ENCODE measurements at places on chromosomes 7 and 10. TPM values are rescaled to one million over a fixed set of nuclear protein-coding genes. Genes with fewer than 3 reads are reported as not detected.
A peak's percentile ranks its signal among the peaks of the same experiment; 100 is the strongest.

Gene UTF1
- 0.18 TPM for total RNA-seq

Gene PLEKHS1
- not detected for total RNA-seq

Gene PVRIG
- total RNA-seq, result not detected

Gene ECD
- total RNA-seq, result 35.6 TPM

Gene VPS37D
- 3.6 TPM for total RNA-seq

Gene IMMP2L
- total RNA-seq, result 13.9 TPM

Gene MINDY4
- 3.8 TPM for total RNA-seq

Gene GNGT1
- total RNA-seq, result not detected

Gene HMX2
- total RNA-seq, result not detected

Gene MKRN1
- 95.7 TPM for total RNA-seq

GRCh38 chr10:30999070-30999712 is 32.5 kb downstream of the ZNF438 start:
- no peak for DNase-seq

DNA sequence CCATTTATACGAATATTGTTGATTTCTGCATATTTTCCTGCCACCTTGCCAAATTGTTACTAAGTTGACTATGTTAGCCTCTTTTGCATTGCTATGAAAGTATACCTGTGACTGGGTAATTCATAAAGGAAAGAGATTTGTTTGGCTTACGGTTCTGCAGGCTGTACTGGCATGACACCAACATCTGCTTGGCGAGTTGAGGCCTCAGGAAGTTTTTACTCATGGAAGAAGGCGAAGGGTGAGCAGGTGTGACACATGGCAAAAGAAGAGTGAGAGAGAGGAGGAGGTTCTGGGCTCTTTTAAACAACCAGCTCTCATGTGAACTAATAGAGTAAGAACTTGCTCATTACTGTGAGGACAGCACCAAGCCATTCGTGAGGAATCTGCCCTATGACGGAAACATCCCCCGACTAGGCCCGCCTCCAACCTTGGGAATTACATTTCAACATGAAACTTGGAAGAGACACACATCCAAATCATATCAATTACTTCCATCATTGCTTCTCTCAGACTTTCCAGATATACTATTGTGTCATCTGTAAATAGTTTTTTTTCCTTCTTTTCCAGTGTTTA is 8.4 kb downstream of the RALA start:
- no peak for DNase-seq

GRCh38 chr7:11969643-11970042 is 137.6 kb upstream of the THSD7A start:
- DNase-seq, result no peak

DNA sequence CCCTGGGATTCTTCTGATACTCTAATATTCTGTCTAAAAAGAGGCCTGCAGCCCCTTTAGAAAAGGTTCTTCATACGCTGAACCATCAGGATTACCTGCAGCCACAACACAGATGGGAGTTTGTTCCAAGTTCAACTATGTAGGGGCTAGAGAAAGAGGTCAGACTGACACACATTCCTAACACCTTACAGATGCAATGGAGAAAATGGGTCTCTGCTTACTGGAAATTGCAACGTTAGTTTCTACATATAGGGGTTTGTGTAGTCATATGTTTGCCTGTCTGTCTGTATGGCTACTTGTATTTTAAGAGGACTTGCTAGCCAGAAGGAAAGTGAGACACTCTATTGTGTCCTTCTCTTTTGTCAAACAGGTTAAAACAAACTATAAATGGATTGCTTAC is 618.5 kb downstream of the INHBA start:
- peak; percentile 49 for DNase-seq

DNA sequence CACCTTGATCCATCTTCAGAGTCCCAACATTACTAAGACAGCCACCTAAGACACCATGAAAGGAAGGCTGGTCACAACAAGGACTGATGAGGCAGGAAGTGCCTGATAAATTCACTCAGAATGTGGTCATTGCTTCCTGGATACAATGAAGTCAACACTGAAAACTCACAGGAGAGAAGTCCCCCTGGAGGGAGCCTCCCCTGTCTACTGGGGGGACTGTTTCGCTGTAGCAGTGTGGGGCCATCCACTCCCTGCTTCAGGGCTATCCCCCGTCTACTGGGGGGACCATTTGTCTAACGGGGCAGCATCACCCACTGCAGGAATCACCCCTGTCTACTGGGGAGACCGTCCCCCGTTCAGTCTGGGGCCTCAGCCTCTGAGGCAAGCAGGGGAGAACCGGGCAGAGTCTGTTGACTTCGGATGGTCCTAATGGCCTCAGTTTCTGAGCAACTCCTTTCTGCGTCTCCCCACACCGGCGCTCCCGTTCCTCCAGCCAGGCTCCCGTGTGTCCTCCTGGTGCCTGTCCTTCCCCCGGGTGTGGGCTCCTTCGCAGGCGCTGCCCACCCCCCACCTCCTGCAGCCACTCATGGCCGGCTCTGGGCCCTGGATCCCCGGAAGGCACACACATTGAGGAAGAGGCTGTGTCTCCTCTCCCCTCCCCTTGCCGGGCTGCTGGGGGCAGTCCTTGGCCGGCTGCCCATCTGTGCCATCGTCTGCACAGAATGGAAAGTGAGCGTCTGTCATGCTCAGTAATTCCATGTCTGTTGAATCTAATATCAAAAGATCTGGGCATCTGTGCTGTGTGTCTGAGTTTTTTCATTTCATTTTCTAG is 59.9 kb upstream of the DNAJB6 start:
- DNase-seq, result no peak

GRCh38 chr10:21515361-21516241 is 9.9 kb downstream of the SKIDA1 start:
- no peak for DNase-seq

DNA sequence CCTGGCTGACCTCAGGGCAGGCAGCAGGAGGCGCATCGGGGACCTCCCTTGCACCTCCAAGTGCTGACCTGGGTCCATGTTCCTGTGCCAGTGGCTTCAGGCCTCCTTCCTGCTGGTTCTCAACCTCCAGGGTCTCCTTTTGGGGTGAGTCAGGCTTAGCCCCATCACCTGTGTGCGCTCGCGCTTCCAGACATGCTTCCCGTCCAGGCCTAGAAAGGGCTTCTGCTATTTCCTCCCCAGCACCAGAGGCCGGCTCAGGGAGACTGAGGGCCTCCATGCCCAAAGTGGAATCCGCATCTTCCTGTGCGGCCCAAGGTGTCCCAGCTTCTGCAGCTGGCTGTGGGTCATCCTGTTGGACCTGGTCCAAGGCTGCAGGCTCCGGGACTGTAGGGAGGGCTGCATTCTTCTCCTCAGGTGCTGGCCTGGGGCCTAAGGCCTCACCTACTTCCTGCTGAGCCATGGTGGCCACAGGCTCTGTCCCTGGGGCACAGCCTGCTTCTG is 5.9 kb downstream of the NACAD start:
- no peak for DNase-seq

DNA sequence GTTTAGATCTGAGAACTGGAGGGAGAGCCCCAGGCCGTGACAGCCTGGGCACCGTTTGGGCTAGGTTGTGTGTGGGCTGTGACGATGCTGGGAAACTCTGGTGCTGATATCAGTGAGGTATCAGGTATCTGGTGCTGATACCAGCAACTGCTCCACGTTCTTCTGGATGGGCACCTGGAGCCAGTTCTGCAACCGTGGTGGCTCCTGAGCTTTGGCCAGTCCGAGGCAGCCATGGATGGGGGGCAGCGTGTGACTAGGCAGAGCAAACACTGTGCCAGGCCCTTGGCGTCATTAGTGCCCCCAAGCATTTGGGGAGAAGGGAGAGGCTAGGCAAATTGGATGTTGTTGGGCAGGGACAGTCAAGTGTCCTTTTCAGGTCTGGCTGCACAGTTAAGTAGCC is 57.9 kb downstream of the ZNF467 start:
- no peak for DNase-seq

- DNase-seq, result peak; percentile 91
Observed at GRCh38 chr7:136086712-136087111, 109.6 kb upstream of the MTPN start.

DNA sequence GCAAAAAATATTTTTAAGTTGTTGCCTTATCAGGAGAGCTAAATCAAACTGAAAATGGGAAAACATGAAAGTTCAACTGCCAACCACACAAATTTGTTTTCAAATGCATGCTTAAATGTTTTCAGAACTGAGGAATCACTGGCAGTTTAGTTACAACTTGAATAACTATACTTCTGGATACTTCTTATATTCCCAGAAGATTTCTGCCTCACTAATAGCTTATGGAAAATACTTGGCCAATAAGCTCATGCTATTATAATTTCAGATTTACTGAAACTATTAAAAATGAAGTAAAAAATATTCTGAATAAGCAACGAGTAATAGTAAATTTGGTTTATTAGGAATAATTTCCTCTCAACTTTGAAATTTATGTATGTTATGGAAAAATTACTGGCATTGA is 222.2 kb downstream of the CDK14 start:
- DNase-seq, result no peak

GRCh38 chr10:119406601-119407253 is 135.8 kb downstream of the RGS10 start:
- DNase-seq, result no peak

DNA sequence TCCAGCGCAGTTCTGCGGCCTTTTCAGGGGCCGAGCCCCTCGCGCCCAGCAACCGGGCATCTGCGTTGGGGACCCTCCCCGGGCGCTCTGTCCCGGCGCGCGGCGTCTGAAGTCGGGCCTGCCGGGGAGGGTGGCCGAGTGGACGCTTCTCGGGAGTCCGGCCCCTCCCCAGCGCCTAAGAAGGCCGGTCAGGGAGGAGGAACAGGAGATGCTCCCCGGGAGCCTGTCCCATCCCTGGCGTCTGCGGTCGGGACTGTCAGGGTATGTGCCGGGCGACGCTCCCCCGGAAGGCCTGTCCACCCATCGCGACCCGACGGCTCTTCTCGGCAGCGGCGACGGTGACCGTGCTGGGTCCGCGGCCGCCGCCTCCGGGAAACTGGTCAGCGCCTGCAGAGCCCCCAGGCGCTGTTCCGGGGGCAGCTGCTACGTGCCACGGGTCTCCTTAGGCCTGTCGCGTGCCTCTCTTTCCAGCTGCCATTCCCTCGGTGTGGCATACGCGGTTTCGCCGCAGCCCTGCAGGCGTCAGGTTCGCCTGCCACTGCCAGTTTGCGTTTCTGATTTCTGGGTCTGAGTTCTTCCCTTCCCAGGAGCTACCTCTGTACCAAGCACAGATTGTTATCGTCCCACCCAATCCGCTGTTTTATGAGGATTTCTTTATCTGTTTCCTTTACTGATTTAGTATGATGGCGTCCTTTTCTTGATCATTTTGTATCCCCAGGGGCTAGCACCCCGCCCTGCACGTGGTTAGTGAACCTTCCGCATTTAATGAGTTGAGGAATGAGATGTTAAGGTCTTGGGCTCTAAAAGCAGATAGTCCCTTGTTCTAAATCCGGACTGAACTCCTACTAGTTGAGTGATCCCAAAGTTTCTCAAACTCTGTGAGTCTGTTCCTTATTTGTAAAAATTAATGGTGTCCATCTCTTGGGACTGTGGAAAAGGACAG is 782 bp downstream of the IFIT5 start:
- DNase-seq, result peak; percentile 21

DNA sequence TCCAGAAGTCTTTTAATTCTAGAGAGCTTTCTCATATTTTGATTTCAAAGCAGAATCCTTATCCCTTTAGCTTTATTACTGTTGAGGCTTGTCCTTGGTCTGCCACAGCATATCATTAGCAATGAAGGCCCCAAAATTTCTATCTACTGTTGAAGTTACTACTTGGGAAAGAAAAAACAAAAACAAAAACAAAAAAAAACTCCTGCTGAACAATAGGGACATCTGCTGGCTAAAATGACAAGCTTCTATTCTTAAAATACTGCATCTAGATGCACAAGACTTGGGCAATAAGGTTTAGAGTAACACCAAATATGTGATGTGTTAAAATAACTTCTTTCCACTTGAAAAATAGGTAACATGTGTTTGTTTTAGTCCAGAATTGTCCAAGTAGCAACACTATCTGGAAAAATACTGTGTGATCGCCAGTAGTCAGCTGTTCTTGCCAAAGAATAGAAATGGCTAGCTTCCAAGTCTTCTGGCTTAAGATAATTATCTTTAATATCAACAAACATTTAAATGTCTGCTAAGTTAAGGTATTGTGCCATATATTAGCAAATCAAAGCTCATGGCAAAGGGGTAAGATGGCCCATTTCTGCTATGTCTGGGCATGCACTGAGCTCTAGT is 3.8 kb upstream of the DMTF1 start:
- DNase-seq, result no peak

- DNase-seq, result no peak
Observed at GRCh38 chr7:7183061-7183837, 905 bp downstream of the C1GALT1 start.

DNA sequence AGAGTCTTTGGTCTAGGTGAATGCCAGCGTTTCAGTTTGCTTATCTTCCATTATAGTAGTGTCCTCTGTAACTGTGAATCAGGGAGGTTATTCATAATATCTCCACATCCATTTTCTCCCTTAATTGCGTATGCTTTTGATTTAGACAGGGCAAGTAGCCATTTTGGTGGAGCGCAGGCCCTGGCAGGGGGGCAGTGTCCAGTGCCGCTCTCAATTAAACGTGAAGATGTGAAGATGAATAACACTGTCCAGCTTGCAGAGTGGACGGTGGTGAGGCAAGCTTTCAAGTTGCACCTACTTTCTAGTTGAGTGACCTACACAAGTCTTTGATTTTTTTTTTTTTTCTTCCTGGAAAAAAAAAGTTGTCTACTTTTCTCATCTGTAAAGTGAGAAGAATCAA is 4.5 kb downstream of the TSPAN14 start:
- DNase-seq, result no peak

DNA sequence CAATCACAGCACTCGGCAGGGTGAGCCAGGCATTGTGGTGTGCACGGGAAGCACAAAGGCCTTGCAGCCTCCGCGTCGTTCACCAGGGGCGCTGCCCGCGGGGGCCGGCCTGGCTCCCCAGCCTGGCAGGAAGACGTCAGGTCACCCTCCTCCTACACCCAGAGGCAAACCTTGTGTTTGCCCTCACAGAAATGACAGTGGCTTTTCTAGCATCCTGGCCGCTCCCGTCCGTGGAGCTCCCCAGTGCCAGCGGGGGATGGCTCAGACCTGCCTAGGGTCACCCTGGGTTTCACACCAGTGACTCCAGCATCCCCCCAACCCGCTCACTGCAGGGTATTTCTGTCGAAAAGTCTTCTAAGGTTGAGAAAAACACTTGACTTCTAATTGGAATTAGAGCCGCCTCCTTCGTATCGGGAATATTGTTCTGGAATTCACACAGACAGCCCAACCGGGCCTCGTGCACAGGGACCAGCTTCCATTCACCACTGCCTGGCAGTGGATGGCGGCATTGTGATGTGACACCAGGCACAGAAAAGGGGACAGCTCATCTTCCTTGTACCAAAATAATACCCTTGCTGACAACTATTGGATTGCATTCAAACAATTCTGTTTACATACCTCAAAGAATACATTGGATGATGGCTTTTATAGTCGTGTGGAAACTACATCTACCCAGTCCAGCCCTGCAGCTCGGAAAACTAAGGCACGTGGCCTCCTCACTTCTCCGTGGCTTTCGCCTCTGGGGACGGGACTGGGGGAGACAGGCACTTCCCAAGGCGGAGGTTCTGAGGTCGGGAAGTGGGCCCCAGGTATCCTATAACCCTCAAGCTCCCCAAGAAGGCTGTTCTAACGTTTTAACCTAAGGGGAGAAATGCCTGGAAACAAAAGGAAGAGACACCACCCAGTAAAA is 109.0 kb downstream of the EBF3 start:
- no peak for DNase-seq

- DNase-seq, result no peak
Observed at GRCh38 chr7:155721056-155721455, 76.6 kb downstream of the RBM33 start.

- peak; percentile 35 for DNase-seq
Observed at GRCh38 chr10:19819419-19820033, 3.3 kb downstream of the PLXDC2 start.

GRCh38 chr7:97480772-97481390 is 251.0 kb upstream of the TAC1 start:
- no peak for DNase-seq

GRCh38 chr7:101094791-101095375 is 9.6 kb downstream of the TRIM56 start:
- no peak for DNase-seq

Measured in astrocyte (in vitro differentiated cells and primary cell).